ENCODE measurements at places on chromosomes 11 and 22.
A peak's percentile ranks its signal among the peaks of the same experiment; 100 is the strongest.

DNA sequence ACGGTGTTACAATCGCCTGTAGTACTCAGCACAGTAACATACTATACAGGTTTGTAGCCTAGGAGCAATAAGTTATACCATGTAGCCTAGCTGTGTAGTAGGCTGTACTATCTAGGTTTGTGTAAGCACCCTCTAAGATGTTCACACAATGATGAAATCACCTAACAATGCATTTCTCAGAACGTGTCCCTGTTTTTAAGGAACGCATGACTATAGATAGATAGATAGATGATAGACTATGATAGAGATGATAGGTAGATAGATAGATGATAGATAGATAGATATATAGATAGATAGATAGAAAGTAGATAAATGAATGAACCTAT, 203.9 kb downstream of the FAM76B start:
- no peak for DNase-seq

GRCh38 chr11:1547467-1548098, 24.5 kb downstream of the DUSP8 start:
- DNase-seq, result no peak

- no peak for DNase-seq
These were observed 309.4 kb upstream of the ZC3H12C start for GRCh38 chr11:109783840-109784239.

DNA sequence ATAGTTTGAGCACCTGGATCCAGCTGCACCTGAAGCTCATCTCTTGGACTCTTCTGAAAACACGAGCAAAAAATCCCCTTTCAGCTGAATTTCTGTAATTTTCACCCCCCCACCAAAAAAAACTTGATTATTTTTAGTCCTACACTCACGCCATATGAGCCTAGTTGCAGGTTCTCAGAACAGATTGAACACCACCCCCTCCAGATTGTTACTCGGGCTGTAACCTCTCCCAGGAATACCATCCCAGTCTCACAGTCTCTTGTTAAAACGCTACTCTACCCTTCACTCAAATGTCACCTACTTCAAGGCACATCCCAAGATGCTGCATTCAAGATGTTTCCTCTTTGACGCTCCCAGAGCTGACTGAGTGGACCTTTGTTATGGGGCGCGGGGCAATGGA, 96.3 kb upstream of the PRDM11 start:
- DNase-seq, result no peak

- no peak for DNase-seq
These were observed 262.3 kb upstream of the CADM1 start for GRCh38 chr11:115766561-115766960.

GRCh38 chr11:107741044-107741823, 29.4 kb upstream of the SLN start:
- no peak for DNase-seq

DNA sequence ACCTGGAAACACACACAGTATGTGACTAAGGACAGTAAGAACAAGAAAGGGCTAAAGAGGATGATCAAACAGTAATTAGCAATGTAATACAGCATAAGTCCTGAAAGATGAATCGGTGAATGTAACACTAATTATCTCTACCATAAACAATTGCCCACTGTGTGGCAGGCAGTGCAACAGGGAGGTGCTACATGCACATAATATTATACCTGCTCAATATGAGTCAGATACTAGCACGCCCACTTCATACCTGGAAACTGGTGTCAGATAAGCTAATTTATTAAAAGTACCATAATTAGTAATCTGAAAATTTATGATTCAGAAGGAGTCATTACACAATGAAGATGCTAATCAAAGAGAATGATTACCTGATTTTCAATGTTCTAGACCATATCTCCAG, 14.9 kb downstream of the CASP12 start:
- DNase-seq, result no peak

DNA sequence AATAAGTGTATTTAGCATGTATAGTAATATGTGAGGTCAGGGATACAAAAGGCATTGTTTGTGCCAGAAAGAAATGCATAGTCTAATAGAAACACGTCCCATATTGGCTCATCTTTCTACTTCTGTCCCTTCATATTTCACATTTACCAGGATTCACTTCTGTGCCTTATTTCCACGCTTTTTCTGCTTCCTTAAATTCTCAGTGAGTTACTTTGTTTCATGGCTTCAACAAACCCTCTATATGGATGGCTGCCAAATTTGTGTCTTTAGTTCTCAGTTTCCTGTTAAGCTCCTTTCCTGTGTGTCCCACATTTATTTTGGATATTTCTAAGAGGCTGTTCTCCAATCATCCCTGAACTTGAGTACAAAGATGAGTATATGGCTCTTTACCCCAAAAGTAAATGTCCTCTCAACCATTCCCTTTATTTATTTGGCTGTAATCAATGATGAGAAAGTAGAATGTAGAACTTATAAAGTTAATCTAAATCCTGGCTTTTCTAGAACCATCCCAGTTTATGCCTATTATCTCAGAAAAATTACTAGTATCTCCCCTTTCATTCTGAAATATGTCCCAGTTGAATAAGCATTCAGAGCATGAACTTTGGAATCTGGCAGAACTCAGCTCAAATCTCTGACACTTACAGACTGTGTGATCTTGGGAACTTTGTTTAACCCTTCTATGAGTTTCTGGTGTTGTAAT, 23.5 kb downstream of the OR8B12 start:
- DNase-seq, result no peak

DNA sequence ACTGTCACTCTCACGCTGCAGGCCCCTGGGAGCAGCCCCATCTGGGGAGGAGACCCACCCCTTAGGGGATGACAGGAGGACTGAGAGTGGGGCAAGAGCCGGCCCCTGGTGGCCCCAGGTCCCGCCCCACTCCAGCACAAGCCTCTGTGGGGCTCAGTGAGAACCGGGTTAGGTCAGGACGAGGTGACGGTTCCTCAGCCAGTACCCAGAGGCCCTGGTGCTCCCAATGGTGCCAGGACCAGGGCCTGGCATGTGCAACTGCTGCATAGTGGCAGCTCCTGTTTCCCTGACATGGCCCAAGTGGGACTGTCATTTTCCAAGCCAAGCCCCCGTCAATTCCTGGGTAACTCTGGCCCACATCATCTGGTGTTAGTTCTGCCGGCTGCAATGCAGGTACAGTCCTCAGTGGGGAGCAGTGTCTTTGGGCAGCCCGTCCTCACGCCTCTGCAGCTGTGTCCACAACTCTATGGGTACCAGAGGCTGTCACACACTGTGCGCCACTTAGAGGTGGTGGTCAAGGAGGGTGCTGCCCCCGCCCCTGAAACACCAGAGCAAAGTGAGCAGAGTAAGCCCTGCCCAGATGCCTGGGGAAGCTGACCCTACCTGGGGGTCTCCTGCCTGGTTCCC, 15.9 kb downstream of the CHID1 start:
- no peak for DNase-seq

DNA sequence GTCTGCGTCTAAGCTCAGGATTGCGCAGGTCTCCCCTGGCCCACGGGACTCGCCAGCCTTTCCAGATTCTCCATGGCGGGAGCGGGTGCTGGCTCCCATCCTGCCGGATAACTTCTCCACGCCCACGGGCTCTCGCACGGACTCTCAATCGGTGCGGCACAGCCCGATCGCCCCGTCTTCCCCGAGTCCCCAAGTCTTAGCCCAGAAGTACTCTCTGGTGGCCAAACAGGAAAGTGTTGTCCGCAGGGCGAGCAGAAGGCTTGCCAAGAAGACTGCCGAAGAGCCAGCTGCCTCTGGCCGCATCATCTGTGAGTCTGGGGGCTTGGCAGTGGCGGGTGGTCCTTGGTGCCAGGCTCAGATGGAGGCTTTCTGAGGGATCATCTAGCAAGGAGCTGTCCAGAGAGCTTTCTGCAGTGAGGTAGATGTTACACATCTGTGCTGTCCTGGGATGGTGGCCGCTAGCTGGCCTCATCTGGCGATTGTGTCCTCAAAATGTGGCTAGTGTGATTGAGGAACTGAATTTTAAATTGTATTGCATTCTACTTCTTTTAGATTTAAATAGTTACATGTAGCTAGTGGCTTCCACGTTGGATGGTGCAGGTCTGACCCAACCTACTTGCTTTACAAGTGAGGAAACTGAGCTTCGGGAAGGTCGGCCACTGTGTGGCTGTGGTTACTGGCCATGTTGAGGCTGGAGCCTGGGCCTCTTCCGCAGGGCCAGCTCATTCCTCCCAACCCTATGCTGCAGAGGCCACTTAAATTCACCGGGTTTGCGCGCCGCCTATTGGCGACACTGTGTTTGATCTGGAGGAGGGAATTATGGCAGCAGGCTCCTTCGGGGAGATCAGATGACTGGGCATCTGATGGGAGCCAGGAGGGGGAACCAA, 6.7 kb downstream of the INCENP start:
- no peak for DNase-seq

DNA sequence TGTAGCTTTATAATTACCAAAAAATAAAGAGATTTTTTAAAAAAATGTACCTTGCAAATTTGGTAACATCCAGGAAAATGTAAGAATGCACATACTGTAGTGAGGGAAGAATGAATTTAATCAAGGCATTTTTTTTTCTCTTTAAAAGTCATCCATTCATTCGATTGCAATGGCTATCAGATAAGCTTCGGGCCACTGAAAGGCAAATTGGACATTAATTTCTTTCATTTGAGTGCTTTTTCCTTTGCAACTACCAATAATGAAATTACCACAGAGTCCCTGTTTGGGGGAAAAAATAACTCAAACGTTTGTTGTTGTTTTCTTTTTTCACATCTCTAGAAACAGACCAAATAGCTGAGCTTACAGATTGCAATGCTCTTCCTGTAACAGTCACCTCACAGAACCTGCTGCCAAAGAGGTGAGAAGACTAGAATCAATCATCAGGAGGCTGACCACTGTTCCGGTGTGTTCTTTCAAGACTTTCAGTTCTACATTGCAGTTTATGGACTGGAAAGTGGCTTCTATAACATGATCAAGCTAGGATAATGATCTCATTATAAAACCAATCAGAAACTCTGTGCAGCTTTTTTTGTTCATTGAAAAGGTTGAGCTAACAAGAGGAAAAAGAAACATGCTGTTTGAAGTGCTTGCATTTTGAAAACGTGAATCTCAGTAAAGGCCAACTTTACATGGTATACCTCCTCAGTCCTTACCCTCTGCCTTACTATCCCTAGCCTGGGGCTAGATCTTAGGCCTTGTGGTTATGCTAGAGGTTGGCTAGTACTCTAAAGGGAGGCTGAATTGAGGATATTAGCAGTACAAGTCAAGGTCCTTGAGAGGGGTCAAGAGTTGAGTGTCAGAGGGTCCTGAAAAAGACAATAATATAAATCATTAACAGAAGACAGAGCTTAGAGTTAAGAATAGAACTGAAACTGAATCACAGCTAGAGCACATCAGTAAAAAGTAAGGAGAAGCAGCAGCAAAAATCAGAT, 1276.1 kb downstream of the LRRC4C start:
- DNase-seq, result no peak

- DNase-seq, result no peak
These were observed 48.7 kb downstream of the CWC15 start for GRCh38 chr11:94924612-94925011.

DNA sequence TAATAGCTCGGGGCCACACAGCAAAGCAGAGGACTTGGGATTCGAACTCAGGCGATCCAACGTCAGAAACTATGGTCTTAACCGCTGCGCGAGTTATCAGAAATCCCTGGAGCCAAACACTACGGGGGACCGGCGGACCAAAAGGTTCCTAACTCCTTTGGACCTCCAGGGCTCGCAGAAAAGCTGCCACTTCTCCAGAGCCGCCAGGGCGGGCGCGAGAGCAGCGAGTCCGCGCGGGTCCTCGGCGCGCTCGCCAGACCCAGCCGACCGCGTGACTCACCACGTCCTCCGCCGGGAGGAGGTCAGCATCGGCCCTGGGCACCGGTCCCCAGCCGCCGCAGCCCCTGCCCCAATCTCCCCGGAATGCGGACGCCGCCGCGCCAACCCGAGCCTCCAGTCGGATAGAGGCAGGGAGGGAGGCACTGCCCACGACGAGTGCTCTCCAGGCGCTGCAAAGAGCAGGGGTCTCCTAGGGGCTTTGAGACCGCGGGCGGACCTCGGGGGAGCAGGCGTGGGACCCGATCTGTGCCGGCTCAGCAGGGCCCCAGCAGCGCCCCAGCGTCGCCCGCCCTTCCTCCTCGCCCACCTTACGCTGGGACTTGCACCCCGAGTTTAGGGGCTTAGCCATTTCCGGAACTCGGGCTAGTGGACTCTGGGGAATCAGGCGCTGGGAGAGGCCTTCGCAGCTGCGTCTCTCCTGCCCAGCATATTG, 6.2 kb upstream of the ALX4 start:
- DNase-seq, result peak; percentile 52

GRCh38 chr11:113563766-113564526, 88.7 kb upstream of the DRD2 start:
- no peak for DNase-seq

DNA sequence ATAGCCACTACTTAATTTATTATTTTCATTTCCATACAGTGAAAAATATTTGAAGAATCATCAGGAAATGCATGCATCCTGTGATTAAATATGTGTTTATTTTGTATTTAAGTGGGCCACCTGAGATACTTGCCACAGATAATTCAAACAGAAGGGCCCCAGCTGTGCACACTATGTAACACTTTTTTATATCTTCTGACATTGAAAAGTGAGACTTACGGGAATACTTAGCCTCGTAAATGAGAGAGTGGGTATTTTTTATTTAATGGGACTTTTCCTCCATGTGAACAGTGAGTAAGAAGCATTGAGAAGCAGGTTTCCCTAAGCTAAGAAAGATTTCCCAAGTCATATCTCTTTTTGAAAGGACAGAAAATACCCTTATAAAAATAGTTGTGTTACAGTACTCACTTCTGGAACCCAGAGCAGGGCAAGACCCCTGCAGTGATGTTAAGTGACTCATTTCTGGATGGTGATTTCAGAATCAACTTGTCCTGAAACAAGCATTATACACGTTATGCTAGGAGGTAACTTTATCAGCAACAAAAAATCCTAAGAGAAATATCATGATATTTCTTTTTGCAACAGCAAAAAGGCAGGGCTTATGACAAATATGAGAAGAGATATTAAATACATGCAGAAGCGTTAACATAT, 478.1 kb upstream of the CHORDC1 start:
- no peak for DNase-seq

GRCh38 chr11:116703421-116703820, 69.4 kb downstream of the BUD13 start:
- no peak for DNase-seq

DNA sequence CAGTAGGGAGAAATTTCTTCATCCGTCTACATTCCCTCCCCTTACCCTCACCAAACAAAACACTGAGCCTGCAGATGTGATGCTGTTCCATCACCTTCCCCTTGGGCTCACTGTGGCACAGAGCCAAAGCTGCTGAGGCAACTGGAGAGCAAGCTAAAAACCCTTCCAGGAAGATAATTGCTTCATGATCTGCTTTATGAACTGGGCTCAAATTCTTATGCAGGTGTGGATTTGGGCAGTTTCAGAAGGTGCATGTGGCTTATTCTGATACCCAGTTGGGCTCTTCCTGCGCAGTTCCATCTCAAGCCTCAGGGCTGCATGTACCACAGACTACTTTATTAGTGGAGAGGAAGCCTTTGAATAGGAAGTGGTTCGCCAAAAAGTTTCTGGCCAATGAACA, 58.3 kb downstream of the AAMDC start:
- DNase-seq, result peak; percentile 76

- no peak for DNase-seq
These were observed 46.1 kb upstream of the BLID start for GRCh38 chr11:122162095-122162494.
